Activated effector memory CD4-positive, alpha-beta T cell treated with anti-CD3 and anti-CD28 coated beads, Interleukin-2, amount 50 U/mL, for 16 hours (primary cell): ENCODE measurements at places on chromosomes 2 and 18.
A peak's percentile ranks its signal among the peaks of the same experiment; 100 is the strongest.

DNA sequence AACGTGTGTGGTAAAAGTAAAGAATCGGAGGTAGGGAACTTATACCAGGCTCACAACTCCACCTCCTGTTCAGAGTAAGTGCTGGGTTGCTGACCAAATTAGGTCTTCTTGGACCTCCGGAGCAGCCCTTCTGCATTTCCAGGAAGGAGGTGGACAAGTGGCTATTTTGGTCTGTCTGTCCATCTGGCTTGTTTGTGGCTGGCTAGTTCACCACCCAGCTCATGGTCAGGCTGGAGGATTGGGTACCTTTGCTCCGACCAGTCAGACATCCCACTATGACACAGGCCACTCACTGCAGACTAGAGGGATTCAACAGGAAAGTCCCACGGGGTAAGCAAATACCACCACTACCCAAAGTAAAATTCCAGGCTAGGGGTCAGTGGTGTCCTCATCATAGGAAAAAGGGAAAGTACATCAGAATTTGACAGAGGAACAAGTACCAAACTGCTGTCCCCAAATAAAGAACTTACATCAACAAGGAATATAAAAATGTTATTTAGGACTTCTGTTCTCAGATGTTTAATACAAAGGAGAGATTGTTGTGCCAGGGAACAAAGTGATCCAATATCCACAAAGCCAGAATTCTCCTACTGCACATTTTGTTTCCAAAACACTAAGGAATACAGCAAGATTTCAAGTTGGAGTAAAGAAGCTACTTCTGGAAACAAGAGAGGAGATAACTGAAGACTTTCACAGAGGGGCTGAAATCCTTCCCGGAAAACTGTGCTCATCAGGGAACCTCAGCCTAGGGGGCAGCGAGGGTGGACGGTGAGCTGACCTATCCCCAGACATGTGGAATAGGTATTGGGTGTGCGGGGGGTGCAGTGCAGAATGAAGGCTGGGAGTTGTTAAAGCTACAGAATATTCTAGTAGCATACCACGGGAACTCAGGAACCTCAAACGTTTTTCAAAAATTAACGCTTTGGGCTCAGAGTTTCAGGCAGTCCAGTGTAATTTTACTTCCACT, 56.9 kb downstream of the BCL2 start:
- DNase-seq = no peak

- peak; percentile 65 for DNase-seq
These were observed 1.0 kb downstream of the PSTPIP2 start for GRCh38 chr18:46070815-46071652.

DNA sequence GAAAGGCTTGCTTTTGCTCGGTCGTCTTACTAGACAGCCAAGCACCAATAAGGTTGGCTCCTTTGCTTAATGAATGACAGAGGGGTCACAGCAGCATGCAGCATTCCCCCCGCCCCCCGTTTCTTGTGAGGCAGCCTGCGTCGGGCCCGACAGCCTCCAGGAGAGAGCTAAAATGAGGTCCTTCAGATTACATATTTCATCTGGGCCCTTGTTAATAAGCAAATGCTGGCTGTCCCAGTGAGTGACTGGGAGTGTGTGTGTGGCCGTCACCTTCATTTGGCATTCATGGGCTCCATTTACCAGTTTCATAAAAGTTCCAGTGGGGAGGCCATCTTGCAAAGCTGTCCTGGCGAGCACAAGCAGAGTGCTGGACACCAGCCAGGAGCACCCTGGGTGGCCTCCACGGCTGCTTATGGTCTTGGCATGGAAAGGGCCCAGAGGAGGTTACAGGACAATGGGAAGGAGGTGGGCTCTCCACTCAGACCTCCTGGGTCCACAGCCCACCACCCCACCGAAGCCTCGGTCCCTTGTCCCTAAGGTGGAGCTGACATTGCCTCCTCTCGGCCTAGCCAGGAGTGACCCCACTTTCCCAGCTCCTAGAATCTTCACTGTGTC, 37.2 kb downstream of the ODC1 start:
- no peak for DNase-seq

GRCh38 chr2:37705191-37705590, 33.7 kb upstream of the CDC42EP3 start:
- no peak for DNase-seq

GRCh38 chr2:67782443-67782842, 280.4 kb downstream of the C1D start:
- no peak for DNase-seq

DNA sequence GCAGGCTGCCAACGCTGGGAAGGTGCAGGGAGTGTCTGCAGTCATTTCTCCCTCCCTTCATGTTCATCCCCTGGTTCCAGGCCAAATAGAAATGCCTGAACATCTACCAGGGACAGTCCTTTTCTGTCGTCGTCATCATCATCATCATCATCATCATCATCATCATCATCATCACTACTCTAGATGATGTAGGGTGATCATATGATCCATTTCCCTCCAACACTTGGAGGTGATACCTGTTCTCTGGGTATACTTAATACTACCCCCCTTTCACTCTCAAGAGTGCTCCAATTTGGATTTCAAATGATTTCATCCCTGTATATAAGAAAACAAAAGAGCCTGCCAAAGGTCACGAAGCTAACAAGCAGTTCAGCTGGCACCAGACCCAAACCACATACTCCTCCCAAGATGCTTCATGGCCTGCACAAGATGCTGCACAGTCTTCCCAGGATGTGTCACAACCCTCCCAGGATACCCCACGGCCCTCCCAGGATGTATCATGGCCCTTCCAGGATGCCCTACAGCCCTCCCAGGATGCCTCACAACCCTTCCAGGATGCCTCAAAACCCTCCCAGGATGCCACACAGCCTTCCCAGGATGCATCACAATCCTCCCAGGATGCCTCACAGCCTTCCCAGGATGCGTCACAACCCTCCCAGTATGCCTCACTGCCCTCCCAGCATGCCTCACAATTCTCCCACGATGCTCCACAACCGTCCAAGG, 257.9 kb downstream of the DYSF start:
- DNase-seq = peak; percentile 54

DNA sequence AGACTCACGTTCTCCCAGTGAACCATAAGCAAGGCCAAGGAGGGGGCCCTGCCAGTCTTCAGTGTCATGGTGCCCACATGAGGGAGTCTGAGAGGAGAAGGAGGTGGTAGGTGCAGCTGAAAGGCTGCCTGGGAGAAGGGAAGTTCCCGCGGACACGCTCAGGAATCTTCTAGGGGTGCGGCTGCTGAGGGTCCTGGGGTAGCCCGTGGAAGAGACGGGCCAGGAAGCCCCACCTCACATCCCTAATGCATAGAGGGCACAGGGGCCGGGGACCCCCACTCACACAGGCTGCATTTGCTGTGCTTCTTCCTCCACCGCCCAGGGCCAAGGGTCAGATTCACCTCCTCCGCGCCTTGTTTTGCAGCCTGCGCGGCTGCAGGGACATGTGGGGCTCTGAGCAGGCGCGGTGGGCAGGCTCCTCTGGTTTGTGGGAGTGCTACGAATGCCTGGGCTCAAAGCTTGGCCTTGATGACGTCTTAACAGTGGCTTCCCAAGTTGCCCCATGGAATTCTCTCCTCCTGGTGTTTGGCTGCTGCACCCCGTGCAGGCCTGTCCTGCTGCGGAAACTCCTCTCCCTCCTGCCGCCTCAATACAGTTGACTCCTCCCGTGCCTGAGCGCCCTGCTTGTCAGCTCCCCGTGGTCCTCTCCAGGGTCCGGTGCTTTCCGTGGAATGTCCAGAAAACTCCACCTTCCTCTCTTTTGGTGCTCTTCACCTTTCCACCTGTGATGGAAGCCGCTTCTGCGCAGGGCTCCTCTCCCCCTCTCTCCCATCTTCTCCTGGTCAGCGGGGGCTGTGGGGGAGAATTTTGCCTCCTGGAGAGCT, 95.7 kb downstream of the VAPA start:
- DNase-seq = no peak

DNA sequence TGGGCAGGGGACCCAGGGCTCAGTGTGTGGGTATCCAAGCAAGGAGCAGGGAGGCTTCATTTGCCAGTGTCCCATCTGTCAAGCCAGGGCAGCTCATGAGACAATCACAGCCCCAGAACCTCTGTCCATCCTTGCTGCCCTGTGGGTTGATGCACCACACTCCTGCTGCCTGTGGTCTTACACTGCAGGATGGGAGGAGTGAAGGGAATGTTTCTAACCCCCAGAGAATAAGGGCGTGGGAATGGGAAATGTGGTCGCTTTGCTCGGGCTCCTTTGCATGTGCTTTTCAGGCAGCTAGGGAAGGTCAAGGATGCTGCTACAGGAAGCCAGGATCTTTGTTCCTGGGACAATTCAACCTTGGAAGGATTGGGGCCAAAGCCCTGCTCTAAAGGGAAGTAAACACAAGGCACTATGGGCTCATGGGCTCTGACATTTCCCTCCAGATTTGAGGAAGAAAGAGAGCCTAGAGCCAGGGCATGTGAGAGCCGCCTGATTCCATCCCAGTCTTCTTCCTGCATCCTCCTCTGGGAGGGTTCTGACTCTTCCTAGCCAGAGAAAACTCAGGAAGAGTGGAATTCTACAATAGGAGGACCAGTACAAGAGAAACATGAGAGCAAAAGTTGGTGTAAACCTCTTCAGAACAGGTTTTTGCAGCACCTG, 18.8 kb upstream of the MAP3K20 start:
- DNase-seq = no peak

GRCh38 chr18:56086176-56086575, 498.2 kb upstream of the TCF4 start:
- no peak for DNase-seq

GRCh38 chr18:34222307-34223163, 2.2 kb downstream of the NOL4 start:
- no peak for DNase-seq

DNA sequence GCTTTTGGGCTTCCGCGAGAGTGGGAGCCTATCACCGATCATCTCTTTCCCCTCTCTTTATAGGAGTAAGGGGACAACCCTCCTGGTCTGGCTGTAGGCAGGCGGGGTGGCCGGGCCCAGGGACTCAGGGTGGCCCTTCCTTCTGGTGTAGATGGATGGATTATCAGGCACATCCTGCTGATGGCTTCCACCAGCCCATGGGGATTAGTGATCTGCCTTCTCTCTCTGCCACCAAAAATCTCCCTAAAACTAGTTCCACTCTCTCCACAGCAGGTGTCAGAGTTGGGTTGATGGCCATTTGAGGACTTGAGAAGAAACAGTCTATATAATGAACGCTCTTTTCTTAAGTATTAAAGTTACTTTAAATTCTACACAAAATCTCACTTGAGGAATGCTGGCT, 37.4 kb downstream of the NCK2 start:
- DNase-seq = peak; percentile 62

DNA sequence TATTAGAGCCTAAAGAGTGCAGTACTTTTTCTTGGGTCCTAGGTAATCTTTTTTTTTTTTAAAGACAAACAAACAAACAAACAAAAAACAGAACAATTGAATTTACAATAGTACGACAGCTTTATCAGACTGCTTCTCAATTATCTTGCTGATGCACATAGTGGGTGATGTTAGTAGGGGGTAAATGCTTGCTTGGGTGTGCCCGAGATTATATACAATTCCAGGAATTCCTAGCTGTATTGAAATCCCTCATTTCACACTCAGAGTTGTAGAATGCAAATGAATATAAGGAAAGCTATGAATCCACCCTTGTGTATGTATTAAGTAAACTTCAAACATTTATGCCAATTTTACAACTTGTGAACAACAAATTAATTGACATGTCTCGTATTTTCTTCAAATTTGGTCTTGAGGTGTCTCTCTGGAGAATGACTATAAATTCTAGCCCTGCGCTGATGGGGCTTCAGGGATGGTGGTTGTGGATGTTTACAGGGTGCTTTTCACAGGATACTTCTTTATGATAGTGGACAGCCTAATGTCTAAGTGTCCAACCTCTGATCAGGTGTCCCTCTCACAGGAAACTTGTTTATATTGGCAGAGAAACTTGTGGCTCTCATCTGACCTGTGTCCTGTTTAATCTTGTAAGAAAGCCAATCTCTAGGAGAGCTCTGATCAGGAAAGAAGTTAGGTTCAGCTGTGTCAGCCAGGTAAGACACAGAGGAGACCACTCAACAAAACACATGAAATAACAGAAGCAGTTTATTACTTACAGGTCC, 61.9 kb upstream of the SLC39A10 start:
- DNase-seq = no peak

GRCh38 chr2:206804326-206804725, 38.9 kb downstream of the FASTKD2 start:
- no peak for DNase-seq
